ENCODE measurements at places on chromosomes 5 and 9.

- DNase-seq, result no peak
Measured at GRCh38 chr5:114255260-114255659, 106.6 kb upstream of the KCNN2 start.

- DNase-seq, result no peak
Measured at GRCh38 chr5:73232266-73233041, 59.5 kb downstream of the TMEM174 start.

GRCh38 chr9:30932226-30932625 is 1452.2 kb upstream of the ACO1 start:
- DNase-seq, result no peak

- DNase-seq, result no peak
Measured at GRCh38 chr9:114313186-114313585, 9.7 kb upstream of the ORM1 start.

DNA sequence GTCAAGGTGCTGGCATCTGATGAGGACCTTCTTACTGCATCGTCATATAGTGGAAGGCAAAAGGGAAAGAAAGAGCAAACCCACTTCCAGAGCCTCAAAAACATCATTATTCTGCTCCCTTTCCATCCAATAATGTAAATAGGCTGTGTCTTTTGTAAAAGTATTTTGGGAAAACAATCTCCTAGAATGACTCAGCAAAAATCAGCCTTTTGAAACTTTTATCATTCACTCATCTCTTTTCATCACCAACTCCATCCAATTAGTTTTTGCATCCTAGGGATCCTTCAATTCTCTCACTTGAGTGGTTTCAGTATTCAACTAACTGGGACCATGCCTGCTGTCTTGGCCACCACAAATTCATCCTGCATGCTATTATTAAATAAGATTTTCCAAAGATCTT is 39.8 kb upstream of the TLR4 start:
- DNase-seq, result no peak

DNA sequence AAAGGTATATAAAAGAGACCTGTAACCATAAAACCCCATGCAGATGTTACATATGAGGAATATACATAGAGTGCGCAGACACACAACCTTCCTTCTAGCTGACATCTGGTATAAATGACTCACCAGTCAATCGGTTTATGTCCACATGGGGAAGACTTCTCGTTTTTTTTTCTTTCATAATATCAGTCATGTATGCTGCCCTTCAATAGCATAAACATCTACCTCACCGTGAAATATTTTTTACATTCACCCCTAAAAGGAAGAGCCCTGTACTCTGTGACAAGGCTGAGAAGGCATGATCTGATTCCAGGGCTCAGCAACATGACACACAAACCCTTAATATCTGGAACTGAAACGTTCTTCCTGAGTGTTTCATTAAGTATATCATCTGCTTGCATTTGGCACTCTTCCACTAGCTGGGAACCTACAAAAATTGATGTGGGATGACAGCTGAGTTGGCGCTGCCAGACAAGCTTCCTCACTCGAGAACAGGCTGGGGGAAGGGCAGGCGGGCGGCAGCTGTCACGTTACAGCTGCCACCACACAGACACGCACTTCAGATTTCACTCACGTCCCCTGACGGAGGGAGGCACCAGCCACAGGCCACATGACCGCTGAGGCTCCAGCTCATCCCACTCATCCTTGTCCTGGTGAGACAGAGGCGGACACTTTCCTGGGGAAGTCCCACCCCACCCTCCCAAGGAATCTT is 74.2 kb downstream of the SHB start:
- no peak for DNase-seq

- DNase-seq, result no peak
Measured at GRCh38 chr5:66742083-66742895, 146.1 kb downstream of the MAST4 start.

DNA sequence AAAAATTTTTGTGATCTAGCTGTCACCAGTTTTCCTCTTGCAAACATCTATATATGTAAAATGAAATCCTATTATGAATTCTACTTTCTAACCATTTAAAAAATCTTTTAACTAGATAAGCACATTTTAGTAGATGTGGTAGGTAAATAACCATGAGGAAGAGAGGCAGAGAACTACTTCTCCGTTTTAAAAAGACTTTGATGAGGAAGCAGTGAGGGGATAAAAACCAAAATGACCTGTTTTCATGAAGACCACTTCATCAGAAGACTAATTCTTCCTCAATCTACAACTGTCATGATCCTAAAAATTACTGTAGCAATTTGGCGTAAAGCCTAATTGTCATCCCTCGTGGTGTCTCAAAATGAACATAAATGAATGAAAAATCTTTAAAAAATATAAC is 15.7 kb upstream of the ERBIN start:
- no peak for DNase-seq

DNA sequence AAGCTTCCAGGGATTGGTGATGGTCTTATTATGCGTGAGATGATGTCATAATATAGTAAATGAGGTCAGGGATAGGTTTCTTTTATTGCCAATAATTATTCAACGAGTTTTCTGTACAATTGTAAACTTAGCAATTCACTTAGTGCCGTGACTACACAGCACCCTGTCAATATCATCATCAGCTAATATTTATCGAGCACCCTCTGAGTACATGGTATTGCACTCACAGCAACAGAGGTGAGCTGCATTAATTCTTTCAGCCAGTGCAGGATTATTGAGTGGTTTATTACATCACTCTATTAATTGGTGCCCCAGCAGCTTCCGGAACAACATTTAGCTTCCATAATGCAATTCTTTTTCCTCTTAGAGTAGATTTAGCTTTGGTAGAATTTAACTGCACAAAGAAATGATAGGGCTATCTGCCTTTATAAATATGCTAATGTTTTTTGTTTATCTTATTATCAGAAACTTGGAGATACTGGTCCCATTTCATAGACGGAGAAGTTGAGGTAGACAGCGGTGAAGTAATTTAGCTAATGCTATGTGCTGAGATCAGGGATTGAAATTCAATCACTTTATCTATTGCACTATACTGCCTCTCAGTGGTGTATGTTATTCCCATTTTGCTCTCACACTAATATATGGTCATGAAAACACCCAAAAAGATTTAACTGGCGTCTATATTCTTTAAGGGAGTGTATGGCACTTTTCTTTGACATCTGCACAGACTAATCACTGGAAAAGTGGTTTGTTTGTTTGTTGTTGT is 726.1 kb upstream of the WWC1 start:
- no peak for DNase-seq

DNA sequence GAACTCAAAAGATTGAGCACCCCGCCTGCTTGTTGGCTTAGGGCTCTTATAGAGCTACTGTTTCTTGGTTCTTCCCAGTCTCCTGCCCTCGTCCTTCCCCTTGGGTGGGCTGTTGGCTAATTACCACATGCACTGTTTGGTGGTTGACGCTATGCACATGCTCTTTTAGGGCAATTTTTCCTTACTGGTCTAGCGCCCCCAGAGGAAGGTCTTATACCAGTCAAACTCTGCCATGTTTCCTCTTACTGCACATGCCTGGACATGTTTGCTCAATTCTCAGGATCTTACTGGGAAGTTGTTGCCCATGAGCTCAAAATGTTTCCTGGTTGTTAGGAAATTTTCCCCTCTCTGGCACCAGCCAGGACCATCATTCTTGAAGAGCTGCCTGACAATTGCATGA is 101.9 kb downstream of the SLC28A3 start:
- no peak for DNase-seq

DNA sequence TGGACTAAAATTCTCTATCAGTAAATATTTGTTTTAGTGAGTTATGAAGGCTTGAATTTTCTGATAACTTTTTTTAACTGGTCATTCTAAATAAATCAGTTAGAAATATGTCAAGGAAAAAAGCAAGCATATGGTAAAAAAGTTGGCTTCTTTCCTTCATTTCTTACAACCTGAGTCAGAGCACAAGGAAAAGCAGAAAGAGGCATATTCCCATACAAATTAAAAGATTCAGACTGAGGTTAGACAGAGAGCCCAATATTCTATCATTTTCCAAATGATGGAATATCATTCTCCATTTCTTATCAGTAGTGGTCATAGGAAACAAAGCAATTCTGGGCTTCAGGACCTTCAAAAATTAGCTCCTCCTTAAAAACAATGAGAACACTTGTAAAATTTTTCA is 732.1 kb downstream of the MAT2B start:
- no peak for DNase-seq

- DNase-seq, result no peak
Measured at GRCh38 chr9:110125763-110126351, 82.1 kb downstream of the C9orf152 start.

- no peak for DNase-seq
Measured at GRCh38 chr9:16316911-16317817, 553.3 kb downstream of the BNC2 start.

- no peak for DNase-seq
Measured at GRCh38 chr9:88995627-88996026, 4.4 kb downstream of the S1PR3 start.
